CD4-positive, alpha-beta memory T cell (primary cell): ENCODE measurements at places on chromosomes 2 and 18. TPM values are rescaled to one million over a fixed set of nuclear protein-coding genes. Genes with fewer than 3 reads are reported as not detected.

DNA sequence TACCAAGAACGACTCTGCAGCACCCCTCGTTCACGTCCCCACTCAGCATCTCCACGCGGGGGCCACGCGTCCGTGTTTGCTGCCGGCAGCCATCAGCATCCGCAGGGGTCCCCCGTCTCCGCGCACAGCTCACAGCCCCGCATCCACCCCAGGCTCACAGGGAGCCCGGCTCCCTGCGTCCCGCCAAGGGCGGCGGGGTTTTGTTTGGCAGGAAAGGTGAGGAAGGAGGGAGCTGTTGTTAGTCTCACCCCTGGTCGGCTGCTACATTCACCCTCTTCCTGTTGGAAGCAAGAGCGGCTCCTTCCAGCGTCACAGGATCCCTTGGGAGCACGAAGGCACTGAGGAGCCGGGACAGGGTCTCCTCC lies 131.0 kb upstream of the CTDP1 start:
- H3K27me3 ChIP-seq = no peaks in the 10 kb centered on the region
- H3K4me3 ChIP-seq = no peak overlapping the region
- no peaks in the 10 kb centered on the region for H3K36me3 ChIP-seq
- no peak overlapping the region for H3K27ac ChIP-seq
- no peak for DNase-seq

Gene SP110
- 108 TPM for total RNA-seq

GRCh38 chr2:112519506-112519905 lies 22.8 kb upstream of the POLR1B start:
- H3K4me1 ChIP-seq = no peaks in the 10 kb centered on the region
- peaks cover 28% of the 10 kb centered on the region for H3K36me3 ChIP-seq
- no peak overlapping the region for H3K27ac ChIP-seq
- H3K4me3 ChIP-seq = no peak overlapping the region

Gene TNS1
- 0.78 TPM for total RNA-seq

- no peaks in the 10 kb centered on the region for H3K4me1 ChIP-seq
- no peaks in the 10 kb centered on the region for H3K27me3 ChIP-seq
- no peaks in the 10 kb centered on the region for H3K36me3 ChIP-seq
- no peak overlapping the region for H3K27ac ChIP-seq
Measured at GRCh38 chr2:103346780-103347179, 584.9 kb downstream of the TMEM182 start.

GRCh38 chr18:58534535-58535301 lies 94.2 kb downstream of the ALPK2 start:
- no peak overlapping the region for H3K27ac ChIP-seq
- DNase-seq = no peak
- no peaks in the 10 kb centered on the region for H3K27me3 ChIP-seq

Gene GPR39
- not detected for total RNA-seq
